ENCODE measurements at places on chromosomes 12 and 14.

GRCh38 chr12:85983601-85984000 lies 109.5 kb downstream of the NTS start:
- DNase-seq, result no peak

DNA sequence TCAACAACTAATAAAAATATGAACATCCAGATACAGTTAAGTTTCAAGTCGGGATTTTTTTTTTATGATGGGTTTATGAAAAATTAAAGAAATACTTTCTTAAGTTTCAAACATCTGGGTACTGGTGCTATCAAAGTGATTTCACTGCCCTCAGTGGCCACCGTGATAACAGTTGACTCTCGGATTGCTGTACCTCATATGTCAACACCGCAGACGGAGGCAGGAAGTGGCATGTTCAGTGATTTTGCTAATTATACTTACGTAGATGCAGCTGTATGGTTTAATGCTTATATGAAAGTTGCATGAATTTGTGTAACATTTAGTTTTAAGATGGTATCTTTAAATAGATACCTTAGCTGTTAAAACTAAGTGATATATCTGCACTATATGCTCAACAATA lies 20.8 kb upstream of the FBLN5 start:
- no peak for DNase-seq

DNA sequence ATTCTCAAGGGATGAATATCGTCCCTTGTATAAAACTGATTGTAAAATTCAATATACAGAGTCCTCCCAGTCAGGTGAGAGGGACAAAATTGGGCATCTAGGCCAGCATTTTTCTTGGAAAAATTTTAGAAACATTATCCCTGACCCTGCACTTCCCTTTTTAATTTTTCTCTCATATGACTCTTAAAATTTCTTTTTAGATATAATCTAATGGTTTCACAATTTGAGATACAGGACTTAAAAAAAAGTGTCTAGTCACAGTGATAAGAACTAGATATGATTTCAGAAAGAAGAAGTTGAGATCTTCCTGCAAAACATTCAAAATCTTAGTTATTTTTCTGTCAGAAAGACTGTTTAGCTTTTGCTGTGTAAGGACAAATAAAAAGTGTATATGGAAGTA lies 270.8 kb upstream of the PPFIA2 start:
- DNase-seq, result no peak

- no peak for DNase-seq
These were observed 36.9 kb downstream of the PSEN1 start for GRCh38 chr14:73173092-73173735.

DNA sequence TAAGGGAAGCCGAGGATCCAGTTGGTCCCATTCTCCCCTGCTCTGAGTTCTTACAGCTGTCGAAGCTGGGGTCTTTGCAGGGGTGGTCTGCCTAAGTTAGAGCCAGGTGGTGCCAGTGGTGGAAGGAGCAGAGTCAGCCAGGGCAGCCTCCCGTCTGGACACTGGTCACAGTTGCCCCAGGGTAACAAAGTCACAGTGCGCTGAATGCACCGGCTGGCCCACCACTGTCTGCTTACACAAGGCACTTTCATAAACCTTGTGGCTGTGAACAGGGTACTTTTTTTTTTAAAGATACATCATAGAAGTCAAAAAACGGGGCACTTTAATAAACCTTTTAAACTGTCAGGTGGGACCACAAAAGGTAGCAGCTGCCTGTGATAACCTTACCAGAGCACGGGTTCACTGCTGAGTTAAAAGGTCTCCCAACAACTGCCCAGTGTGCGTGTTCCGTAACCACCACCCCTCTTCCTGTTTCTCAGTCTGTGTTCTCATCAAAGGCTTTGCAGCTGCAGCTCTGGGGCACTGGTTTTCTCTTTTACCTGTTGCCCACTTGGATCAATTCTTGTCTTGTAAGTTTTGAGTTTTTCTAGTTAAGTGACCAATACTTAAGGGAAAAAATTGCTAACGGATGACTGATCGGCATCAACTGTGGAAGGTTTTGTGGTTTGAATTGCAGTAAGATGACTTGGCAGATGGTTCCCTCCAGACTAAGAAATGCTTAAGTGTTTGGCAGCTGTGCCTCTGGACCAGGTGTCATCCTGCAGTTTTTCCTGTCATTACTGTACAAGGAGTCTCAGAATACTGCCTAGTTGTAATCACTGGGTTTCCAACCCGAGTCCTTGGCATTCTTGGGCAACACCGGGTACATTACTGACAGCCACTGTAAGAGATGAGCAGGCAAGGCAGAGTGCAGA lies 55.9 kb downstream of the DYNC1H1 start:
- DNase-seq, result no peak

GRCh38 chr14:80364274-80364673 lies 153.0 kb upstream of the DIO2 start:
- DNase-seq, result no peak

- no peak for DNase-seq
These were observed 383.8 kb downstream of the PCNX1 start for GRCh38 chr14:71290960-71291466.

Measured in anterior cingulate cortex (tissue), 58 donors.